ENCODE measurements at places on chromosomes 6 and 20.

DNA sequence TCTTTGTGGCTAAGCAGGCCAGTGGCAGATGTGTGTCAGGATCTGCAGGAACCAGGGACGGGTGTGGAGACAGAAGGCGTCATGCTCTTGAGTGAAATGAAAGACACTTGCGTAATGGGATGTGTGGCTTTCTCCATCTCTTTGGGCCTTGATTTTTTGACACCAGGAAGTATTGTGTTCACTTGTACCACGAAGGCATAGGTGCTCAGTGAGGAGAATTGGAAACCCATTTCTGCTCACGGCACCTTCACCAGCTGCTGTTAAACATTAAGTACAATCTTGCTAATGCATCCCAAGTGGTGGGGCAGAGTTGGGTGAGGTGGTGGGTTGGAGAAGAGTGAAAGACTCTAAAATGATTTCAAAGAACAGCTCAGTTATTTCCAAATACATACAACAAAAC is 30.0 kb downstream of the GJA10 start:
- no peak for DNase-seq

DNA sequence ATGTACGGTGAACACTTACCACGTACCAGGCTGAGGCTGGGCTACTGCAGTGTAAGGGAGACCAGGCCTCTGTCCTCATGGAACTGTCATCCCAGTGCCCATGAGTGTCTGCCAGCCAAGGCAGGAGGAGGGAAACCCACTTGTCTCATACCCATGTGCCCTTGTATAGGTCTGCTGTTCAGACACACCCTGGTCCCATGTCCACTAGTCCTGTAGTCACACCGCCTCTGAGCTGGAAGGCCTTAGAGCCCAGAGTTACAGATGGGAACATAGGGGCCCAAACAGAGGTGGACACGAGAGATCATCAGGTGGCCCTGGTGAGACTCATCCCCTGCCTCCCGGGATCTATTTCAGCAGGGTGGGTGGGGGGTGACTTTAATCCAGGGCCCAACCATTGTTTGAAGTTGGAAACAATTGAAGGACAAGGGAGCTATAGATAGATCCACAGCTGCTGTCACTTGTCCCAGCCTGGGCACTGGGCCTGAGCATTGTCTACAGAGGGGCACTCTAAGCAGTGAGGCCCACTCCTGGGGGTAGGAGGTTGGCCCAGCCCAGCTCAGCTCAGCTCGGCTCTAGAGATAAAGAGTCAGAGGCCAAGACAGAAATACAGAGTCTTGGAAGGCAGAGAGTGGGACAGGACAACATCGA is 14.6 kb downstream of the MYH7B start:
- peak; percentile 21 for DNase-seq

DNA sequence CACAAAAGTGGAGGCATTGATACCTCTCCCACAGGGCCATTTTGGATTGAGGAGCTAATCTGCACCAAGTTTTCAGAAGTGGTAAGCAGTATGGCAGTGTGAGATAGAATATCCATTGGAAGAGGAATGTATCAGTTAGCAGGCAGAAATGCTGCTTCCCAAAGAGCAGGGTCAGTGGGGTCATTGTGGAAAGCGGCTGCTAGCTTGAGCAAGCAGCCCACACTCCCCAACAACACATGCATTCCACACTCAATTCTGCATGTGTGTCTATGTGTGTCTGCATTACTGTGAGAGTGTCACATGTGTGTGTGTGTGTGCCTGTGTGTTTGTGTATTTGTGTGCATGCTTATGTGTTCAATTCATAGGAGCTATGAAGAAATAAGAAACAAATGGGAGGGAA is 190.9 kb upstream of the FOXA2 start:
- no peak for DNase-seq

DNA sequence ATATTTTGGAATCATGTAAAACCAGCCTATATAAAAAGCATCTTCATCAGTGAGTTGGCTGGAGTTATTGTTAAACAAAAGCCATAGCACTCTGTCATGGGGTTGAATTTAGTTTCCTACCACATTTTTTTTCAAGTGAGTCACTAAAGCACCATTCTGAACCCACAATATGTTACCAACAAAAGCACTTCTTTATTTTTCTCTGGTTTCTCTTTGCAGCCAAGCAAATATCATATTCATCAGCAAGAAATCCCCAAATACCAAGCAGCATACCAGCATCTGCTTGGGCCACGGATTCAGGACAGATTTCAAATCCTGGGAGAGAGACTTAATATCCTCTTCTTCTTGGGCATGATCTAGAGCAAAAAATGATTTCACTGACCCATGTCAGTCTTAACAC is 441.4 kb downstream of the BCKDHB start:
- no peak for DNase-seq

DNA sequence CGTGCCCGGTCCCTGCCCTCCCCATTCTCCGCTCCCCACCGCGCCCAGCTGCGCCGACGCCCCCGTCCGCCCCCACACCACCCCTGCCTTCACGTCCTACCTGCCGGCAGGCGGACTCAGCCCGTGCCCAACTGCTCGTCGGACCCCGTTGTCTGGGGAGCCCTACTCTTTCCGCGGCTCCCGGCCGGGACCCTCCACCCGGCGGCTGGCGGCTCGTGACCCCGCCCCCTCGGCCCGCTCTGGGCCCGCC is at the start of gene SERAC1:
SERAC1 (minus strand) TSS at position 223 of the 250 bp plus-strand sequence. CDS start 9,899 bp downstream, outside the sequence.
- DNase-seq, result no peak

DNA sequence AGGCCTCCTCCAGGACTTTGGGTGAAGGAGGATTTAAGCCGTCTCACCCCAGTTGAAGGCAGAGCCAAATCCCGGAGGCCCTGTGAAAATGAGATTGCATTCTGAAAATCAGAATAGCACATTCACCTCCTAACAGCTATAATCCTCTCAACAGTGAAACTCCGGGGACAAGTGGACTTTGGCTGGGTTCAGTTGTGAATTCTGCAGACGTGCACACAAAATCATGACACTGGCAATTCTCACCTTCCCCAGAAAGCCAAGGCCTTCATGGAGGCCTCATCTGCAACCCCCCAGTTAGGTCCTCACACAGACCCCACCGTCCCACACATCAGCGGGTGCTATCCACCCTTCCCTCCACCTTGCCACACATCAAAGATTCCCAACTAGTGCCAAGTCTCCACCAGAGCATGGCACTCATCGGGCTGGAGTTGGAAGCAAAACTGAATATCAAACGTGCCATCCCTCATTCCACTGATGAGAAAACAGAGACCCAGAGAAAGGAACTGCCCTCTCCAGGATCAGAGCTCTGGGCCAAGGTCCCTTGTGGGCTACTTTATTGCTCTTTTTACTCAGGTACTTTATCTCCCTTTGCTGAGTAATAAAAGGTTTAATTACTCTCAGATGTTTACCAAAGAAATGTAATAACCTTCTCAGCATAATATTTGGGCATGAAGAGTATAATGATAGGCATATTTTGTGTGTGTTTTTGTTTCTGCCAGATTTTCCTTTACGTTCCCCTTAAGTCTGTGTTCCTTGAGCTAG is 4.8 kb upstream of the BTNL2 start:
- DNase-seq, result no peak

GRCh38 chr20:60056407-60057122 is 98.3 kb downstream of the CDH26 start:
- DNase-seq, result no peak

- peak; percentile 62 for DNase-seq
These were observed at the start of gene CTSZ for GRCh38 chr20:59006864-59007664. Gene CTSZ, minus strand, starts transcription at chr20:59007254. Its CDS starts 126 bp downstream, at chr20:59007128.

DNA sequence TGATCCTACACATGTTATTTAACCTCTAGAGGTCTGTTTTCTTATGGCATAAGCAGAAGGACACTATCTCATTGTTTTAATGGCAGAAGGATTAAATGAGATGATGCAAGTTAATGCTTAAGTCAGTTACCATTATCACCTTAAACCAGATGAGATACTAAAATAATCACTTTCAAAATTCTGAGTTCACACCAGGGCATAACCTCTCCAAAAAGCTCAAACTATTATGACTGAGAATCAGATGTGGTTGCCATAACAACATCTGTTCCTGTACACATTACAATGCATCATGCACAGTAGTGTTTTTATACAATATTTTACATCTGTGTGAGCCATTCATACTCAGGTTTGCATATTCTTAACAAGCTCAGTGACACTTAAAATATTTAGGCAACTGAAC is 10.2 kb downstream of the ADNP start:
- DNase-seq, result no peak

GRCh38 chr6:20722455-20722854 is 188.2 kb downstream of the CDKAL1 start:
- DNase-seq, result no peak

DNA sequence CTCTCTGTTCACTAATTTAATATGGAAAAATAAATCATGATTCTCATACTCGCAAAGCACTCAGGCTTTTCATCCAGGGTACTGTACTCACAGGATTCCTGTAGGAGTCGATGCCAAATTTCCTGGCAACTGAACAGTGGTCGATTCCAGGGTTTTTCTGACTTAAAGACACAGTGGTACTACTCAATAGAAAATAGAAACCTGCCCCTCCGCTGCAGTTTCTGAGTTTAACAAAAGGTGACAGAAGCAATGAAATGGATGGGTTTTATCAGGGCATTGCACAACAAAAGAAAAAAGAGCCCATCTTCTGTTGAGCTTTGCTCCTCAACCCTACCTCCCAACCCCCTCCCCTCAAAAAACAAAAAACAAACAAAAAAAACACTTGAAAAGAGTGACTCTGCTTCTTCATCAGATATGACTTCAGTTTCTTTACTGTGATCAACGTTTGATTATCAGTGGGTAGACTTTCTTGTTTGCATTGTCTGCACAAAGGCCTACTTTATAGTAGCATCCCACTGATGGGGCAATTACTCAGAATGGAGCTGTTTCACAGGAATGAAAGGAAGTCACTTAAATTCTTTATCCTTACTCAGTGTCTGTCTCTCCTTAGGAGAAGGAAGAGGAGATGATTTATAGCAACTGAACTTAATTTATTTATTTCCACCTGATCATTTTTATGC is 96.2 kb upstream of the FOXO3 start:
- peak; percentile 75 for DNase-seq

- no peak for DNase-seq
These were observed 131.8 kb downstream of the CLVS2 start for GRCh38 chr6:123127807-123128206.

- peak; percentile 80 for DNase-seq
These were observed 240.9 kb downstream of the PHACTR1 start for GRCh38 chr6:12957321-12958051.

DNA sequence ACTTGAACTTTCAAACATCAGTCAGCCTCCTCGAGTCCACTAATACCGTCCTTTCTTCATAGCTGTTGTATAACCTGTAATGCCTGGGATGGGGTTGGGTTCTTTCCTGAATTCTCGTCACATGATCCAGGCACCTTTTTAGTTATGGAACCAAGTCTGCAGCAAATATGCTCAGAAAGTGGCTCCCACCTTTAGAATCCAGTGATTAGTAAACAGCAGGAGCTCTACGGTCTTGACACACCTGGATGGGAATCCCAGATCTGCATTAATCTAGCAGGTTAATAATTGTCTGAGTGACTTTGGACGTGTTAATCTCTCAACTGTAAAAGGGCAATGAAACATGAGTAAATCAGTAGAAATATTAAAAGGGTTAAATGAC is 729 bp upstream of the ZHX3 start:
- no peak for DNase-seq

DNA sequence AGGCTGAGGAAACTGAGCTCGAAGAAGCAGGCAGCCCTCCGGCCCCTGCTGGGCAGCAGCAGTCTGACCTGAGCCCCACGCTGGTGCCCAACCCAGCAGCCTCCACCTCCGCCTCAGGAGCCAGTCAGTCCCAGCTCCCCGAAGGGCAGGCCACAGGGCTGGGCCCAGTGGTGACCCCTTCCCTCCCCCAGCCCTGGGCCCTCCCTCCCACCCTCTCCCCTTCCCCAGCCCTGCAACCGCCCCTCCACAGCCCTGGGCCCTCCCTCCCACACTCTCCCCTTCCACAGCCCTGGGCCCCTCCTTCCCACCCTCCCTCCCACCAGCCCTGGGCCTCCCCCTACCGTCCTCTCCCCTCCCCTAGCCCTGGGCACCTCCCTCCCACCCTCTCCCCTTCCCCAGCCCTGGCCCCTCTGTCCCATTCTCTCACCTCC is 115.0 kb downstream of the TAF4 start:
- DNase-seq, result no peak

DNA sequence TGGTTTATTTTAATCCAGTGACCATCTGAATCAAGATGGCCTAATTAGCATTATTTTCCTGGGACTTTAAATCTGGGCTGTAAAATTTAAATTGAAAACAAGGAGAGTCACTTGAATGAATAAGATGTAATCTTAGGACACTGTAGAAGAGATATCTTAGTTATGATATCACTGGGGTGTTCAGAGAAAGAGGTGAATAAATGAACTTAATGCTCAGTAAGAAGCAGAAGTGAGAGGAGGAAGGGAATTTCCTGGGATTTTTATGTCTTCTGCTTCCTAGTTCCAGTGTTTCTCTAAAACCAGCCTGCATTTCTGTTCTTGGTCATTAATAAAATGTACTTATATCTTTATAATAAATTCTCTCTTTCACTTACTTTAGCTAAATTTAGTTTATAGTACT is 136.8 kb upstream of the PTPRK start:
- no peak for DNase-seq

Data from left hindlimb (tissue), 1 donor.